Esophagus squamous epithelium (tissue), 5 donors: ENCODE measurements at places on chromosomes 7 and 10.

GRCh38 chr10:63977329-63977923, 456.2 kb downstream of the REEP3 start:
- DNase-seq = no peak

- DNase-seq = no peak
These were observed 3.2 kb downstream of the NYAP1 start for GRCh38 chr7:100486753-100487446.

GRCh38 chr7:152663931-152664330, 12.0 kb downstream of the XRCC2 start:
- DNase-seq = no peak

GRCh38 chr7:133060004-133060403, 21.9 kb downstream of the CHCHD3 start:
- no peak for DNase-seq

DNA sequence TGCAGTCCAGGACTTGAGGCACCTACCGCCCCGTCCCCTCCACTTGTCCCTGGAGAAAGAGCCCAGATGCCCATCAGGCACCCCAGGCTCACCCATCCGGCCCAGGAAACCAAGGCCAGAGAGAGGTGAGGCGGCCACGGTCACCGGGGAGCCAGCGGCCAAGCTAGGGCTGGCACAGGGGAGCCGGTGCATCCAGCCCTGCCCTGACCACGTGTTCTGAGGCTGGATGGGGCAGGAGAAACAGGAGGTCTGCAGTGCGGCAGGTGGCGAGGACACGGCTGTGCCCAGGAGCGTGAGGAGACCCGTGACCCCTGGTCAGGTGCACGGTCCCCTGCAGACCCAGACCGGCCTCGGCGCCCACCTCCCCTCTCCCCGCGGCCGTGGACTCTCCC, 27.6 kb downstream of the UNCX start:
- DNase-seq = no peak

DNA sequence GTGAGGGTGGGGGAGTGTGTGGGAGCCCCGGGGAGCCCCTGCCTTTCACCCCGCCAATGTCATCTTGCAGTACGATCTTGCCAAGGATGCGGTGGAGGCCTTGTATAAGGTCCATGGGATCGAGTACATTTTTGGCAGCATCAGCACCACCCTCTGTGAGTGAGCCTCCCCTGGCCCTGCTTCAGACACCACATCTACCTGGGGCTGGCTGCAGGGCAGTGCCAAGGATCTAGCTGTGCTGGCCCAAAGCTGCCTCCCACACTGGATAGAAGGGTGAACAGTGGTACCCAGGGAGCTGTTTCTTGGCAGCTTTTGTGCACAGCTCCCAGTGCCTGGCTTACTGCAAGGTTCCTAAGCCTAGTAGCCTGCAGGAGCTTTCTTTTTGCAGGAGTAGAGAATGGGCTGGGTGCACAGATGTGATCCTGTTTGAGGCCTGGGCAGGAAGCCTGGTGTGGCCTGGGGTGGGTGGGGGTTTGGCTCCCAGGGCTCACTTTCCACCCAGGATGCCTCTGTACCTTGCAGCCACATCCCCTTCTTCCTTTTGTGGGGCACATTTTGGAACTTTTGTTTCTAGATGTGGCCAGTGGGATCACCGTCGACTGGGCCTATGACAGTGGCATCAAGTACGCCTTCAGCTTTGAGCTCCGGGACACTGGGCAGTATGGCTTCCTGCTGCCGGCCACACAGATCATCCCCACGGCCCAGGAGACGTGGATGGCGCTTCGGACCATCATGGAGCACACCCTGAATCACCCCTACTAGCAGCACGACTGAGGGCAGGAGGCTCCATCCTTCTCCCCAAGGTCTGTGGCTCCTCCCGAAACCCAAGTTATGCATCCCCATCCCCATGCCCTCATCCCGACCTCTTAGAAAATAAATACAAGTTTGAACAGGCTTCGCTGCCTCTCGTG, 12.2 kb upstream of the CPA1 start:
- no peak for DNase-seq

GRCh38 chr10:81575036-81575435, 300.0 kb upstream of the NRG3 start:
- no peak for DNase-seq

DNA sequence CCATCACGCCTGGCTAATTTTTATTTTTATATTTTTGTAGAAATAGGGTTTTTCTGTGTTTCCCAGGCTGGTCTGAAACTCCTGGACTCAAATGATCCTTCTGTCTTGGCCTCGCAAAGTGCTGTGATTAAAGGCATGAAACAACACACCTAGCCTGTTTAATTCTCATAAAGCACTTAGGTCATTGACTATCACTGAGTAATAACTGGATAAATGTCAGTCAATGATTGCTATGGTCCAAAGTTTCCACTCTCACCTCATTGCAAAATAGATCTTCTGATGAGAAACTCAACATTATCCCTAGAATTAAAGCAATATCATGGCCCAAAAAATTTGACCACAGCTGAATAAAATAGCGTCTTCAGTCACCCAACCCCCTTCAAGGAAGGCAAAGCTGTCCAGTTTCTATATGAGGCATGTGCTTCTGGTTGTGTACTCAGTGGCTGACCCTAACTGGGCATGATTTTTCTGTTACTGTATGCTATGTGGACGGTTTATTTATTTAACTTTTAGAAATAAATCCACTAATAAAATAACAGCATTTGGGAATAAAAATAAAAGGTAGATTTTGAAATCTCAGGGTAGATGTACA, 86.5 kb upstream of the LRRN3 start:
- DNase-seq = no peak

DNA sequence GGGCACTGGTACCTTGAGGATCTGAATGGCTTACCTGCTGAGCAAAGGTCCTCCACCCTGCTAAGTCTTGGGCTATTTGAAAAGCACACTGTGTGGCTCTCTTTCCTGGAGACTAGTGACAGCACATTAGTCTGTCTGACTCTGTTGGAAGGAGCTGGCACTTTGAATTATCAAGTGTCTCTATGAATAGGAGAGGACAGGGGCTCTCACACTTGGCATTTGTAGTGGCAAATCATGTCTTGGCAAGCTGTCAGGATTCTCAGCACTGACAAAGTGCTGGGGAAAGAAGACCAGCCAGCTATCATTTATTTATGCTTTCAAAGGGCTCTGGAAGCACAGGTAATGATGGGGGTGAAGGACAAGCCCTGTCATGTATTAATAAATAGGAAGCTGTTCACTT, 62.8 kb downstream of the MTPN start:
- DNase-seq = no peak

DNA sequence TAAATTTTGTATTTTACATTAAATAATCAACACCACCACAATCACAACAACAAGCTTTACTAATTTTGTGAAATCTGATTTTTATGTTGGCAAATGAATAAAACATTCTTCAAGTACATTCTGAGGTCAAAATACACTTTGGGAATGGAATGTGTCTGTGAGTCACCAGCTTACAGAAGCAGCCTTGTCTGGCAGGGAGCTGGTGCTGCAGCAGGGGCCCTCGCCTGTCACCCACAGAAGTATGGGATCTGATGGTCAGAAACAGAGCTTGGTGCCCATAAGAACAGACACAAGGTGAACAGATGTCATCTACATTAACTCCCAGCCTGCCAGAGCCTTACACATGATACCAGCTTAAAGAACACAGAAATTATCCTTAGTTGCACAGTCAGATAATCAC, 496.9 kb downstream of the CCSER2 start:
- DNase-seq = no peak

- DNase-seq = no peak
These were observed 45.7 kb downstream of the CREB3L2 start for GRCh38 chr7:137956183-137956582.

DNA sequence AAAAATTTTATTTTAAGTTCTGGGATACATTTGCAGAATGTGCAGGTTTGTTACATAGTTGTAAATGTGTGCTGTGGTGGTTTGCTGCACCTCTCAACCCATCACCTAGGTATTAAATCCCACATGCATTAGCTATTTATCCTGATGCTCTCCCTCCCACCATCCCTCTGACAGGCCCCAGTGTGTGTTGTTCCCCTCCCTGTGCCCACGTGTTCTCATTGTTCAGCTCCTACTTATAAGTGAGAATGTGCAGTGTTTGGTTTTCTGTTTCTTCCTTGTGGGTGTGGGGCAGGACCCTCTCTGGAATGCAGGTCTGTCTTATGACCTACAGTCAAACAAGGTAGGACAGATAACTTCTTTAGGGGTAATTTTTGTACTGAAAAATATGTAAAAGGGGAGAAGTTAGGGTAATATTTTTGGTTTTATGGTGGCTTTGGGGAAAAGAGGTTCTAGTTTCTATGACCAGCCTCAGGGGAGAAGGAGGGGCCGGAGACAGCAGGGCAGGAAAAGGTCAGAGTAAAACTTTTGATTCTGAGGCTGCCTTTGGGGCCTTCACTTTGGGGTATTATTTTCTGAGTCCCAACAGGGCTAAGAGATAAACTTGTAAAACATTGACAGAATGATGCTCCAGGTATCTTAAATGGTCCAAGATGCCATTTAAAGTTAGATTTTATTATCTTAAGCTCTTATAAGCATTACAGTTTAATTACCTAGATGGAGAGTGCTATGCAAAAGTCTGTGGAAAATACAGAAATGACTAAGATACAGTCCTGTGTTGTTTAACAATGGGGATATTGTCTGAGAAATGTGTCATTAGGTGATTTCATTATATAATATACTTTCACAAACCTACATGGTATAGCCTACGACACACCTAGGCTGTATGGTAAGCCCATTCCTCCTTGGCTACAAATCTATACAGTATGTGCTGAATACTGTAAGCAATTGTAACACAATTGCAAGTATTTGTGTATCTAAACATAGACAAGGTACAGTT, 354.8 kb downstream of the ABCA13 start:
- no peak for DNase-seq
